ENCODE measurements at places on chromosomes 11 and 22.
A peak's percentile ranks its signal among the peaks of the same experiment; 100 is the strongest.

DNA sequence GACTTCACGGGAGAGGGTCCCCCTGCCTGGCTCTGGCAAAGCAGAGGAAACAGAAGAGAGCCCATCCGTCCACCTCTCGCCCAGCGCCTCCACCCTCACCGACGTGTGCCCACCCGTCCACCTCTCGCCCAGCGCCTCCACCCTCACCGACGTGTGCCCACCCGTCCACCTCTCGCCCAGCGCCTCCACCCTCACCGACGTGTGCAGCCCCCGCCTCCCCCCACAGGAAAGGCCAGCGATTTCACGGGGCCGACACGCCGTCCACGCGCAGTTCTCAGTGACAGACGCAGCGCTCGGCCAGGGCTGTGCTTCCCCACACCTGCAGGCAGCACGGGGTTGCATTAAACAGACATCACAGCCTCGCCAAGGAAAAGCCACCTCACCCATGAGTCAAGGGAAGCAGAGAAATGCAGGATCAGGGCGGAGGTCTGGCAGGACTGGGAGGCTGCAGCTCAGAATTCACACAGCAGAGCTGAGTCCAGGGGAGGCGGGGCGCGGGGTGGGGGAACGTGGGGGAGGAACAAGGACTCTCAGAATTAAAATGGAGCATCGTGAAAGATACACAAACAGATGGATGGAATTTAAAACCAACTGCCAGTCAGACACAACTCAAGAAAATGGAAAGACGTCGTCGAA, 377.7 kb downstream of the BRD1 start:
- ATAC-seq = no peak

DNA sequence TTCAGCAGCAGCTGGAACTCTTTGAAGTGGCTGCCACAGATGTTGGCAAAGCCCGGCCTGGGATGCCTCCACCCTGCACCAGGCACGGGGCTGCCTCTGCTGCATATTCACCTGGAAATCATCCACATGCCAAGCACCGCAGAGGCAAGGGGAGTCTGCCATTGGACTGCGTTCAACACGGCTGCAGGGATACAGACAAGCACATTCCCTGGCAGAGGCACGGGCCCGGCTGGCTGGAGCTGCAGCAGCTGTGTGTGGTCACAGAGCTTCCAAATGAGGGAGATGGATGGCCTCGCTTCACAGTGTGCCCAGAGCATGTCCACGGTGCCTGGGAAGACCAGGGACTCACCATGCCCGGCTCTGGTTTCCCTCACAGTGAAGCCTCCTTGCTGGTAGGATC, 1378.9 kb downstream of the TBC1D22A start:
- no peak for ATAC-seq

GRCh38 chr11:8671651-8672062, 10.8 kb downstream of the TRIM66 start:
- no peak for ATAC-seq

DNA sequence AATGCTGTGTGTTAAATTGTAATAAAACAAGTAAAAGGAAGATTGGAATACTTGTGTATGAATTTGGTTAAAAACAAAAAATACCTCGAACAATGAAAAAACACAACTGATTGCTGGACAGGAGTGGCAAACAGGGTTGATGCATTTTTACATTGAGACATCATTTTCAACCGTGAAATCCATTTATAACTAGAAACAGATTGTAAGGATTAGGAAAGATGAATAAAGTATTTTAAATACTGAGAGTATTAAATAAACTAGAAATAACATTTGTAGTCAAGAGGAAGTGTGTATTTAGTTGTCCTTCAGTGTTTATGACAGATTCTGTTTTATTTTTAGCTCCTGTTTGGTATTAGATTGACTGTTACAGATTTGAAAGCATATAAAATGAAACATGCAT, 5.4 kb downstream of the ATM start:
- ATAC-seq = no peak

DNA sequence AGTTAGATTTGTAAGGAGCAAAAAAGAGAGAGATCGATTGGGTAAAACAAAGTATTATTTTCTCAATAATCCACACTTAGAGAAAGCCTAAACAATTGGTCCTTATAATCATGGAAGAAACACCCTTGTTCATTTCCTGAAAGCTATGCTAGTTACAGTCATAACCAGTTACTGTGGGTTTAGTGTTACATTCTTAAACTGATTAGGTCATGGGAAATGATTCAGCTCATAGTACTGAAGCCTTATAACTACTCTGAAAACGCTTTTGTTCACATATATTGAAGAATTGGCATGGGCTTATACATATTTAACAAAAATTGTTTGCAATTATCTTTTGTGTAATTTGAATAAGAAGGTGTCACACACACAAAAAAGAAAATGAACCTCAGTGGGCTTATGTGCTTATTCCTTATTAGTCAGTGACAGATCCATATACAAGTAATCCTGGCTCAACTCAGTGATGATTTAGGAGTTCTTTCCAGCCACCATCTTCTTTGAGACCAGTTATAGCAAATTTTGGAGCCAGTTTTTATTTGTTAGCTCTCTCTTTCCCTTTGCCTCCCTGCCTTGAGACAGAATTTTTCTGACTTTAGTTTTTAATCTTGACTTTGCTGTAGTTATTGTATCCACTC, 198.5 kb upstream of the CTSC start:
- no peak for ATAC-seq

- no peak for ATAC-seq
Observed at GRCh38 chr11:120136356-120136755, 1.6 kb downstream of the TRIM29 start.

GRCh38 chr11:28966951-28967350, 858.8 kb downstream of the METTL15 start:
- no peak for ATAC-seq

DNA sequence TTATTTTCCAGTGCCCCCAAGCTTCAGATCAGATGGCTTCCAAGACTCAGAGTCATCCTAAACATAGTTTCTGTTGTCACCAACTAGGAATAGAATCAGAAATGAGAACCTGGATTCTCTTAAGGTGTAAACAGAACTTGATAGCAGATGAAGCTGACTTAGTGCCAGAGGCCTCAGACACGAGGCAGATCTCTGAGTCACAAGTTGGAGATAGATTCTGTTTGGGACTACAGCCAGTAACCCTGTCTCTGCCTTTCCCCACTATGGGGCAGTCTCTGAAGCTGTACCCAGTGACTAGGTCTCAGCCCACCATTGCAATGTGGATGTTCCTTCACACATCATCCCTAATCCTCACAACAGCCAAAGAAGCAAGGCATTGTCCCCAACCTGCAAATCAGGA, 25.4 kb downstream of the NEU3 start:
- no peak for ATAC-seq

GRCh38 chr22:27919942-27920755, 1.1 kb upstream of the PITPNB start:
- ATAC-seq = peak; percentile 68

DNA sequence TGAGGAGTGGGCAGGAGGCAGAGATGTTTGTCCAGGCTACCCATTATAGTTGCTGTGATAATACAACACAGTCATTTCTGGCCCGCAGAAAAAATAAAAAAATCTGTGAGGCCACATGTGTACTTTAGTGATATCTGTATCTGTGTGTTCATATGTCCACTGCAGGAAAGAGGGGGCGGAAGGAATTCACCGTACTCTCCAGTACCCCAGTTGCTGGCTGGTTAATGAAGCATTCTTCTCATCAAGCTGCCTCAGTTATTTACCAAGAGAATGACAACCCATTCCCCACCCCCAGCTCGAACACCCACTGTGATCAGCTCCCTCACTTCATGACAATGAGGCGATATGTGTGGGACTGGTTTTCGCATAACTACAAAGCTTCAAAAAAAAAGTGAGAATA, 309.3 kb downstream of the SOX6 start:
- no peak for ATAC-seq

DNA sequence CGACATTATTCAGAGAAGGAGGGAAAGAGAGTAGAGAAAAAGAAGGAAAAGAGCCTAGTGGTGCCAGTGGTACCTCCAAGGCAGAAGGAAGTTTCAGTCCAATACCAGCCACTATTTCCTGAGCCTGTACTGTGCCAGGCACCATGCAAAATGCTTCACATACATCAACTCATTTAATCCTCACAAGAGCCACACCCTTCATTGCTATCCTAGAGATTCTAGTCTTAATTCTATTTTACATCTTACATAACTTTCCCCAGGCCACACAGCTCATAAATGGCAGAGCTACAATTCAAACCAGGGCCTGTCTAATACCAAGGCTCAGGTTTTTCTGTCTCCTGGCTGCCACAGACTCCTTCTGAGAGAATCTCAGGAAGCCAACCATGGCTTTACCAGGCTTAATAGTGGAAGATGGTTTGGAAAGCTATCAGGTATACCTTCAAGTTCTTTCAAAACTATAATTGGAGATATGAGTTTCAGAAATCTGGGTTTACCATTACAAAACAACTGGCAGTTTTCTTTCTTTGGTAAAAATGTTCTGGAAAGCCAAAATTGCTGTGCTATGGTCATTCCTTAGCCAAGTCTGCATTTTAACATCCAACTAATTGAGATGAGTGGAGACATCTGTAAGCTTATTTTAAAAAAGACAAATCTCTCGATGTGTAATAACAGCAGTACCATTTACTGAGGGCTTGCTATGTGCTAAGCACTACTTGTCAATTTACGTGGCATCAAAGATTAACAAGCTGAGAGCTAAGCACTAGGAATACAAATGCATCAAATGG, 225.1 kb upstream of the PITPNB start:
- no peak for ATAC-seq

DNA sequence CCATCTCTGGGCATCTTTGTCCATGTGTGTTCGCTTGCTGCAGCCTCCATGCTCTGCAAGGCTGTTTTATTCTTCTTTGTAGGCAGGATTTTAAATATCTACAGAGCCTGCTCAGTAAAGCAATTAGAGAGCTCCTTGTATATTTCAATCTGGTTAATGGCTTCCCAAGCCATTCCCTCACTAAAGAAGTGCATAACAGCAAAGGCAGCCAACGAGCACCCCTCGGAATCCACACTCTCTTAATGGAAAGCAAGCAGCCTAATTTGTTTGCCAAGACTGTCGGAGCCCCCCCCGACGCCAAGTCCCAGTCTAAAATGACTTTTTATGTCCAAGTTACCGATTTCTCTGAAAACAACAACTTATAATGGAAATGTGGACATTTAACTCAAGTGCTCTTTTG, 123.6 kb downstream of the ARL14EP start:
- ATAC-seq = no peak

- ATAC-seq = no peak
Observed at GRCh38 chr22:23401910-23402274, 178.2 kb downstream of the IGLL1 start.

DNA sequence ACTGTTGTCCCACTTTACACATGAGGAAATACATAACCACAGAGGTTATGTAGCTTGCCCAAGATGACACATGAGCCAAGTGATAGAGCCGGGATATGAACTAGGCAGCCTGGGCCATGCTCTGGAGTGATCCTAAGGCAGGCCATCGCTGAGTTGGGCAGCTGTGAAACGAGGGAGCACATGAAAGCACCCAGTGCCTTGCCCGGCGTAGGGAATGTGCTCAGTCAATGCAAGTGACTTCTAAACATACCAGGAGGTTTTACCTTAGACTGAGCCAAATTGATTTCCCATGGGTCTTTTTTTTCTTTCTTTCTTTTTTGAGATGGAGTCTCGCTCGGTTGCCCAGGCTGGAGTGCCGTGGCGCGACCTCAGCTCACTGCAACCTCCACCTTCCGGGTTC, 10.5 kb downstream of the GRIK4 start:
- ATAC-seq = no peak

- peak; percentile 21 for ATAC-seq
Observed at GRCh38 chr11:64934682-64935358, 873 bp downstream of the GPHA2 start.

- no peak for ATAC-seq
Observed at GRCh38 chr11:3816673-3817072, 8.3 kb downstream of the PGAP2 start.

DNA sequence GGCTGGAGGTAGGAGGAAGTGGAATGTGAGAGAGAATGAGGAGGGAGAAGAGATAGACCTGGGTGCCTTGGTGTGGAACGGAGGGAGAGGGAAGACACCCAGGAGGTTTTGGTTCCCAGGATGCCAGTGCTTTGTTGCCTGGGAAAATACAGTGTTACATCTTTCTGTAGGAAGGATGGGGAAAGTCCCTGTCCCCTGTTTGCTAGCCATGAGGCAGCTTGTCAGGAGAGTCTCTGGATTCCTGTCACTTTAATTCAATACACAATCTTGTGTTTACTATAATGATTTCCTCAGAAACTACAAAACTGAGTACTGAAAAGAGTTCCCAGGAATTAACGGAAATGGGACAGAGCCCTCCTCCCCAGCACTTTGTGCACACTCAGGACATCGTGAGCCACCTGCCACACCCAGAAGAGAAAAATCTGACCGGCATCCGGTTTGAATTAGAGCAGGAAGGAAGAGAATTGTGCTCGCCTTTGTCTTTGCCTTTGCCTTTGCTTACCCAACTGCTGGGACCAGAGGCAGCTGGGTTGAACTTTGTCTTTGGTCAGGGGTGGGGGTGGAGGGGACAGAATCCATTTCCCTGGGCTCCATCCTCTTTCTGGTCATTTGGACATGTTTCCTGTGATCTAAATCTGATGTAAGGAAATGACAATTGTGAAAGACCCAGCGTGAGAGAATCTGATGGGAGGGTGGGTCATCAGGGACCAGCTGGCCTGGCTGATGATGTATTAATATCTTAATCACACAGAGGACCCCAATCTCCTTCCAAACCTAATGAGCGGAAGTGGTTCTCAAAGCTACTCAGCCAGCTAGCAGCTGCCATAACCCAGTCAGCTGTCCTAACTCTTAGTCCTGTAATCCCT, 1.3 kb upstream of the LIMK2 start:
- ATAC-seq = no peak
